ENCODE measurements at places on chromosomes 6 and 20. TPM values are rescaled to one million over a fixed set of nuclear protein-coding genes. Genes with fewer than 3 reads are reported as not detected.

GRCh38 chr6:77740380-77740779 is 87.5 kb downstream of the MEI4 start:
- no peak for DNase-seq

GRCh38 chr6:105204768-105205167 is 25.0 kb upstream of the POPDC3 start:
- DNase-seq = no peak

DNA sequence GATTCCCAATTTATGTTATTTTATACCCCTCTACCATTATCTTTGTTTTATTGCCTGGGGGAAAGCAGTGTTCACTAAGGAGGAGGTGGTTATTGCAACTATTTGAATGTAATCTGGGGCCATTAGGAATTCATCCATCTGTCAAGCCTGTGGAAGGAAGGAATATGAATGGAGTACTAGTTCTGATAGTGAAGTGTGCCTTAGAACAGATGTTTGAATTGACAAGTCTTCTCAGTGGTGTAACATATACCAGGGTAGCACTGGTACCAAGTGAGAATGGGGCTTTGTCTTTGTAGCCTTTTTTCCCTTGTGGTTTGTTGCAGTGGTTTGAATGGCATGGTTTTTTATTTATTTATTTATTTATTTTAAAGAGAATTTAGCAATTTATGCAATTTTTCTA is 27.9 kb upstream of the HDAC2 start:
- DNase-seq = no peak

- DNase-seq = no peak
These were observed 9.2 kb upstream of the ELOVL2 start for GRCh38 chr6:11053307-11053706.

- DNase-seq = no peak
These were observed 284.0 kb upstream of the RUNX2 start for GRCh38 chr6:45044086-45044485.

DNA sequence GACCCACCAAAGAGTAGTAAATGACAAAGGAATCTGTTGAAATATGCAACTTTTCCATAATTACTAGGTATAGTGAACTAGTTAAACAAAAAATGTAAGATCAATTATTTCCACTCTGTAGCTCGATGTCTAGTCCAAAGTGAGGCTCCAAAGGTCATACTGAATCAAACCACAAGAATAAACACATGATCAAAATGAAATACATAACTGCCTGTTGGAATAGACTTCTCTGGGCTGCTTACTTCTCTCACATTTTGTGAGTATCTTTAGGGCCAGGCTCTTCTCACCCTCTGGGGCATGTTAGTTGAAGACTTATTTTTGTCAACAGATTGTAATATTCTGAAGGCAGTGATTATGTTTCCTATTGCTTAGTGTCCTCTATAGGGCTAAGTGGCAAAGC is 103.7 kb upstream of the TMEM170B start:
- no peak for DNase-seq

DNA sequence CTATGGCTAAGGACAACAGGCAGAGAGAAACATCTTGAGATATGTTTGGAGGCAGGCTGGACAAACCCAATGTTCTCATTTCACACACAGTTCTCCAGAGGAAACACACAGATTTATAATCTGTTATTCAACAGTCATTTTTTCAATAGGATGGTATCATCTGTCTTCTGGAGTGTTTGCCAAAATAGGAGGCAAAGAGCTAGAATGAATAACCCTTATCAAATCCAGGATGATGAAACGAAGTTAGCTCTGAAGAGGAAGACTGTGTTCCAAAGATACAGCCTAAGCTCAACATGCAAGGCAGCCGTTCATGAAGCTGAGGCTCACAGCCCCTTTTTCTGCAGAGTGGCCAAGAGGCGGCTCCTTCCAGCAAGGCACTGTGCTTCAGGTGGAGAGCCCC is 70.8 kb downstream of the PPP1R3G start:
- DNase-seq = no peak

- DNase-seq = no peak
These were observed 53.6 kb upstream of the FRMD1 start for GRCh38 chr6:168132531-168133167.

DNA sequence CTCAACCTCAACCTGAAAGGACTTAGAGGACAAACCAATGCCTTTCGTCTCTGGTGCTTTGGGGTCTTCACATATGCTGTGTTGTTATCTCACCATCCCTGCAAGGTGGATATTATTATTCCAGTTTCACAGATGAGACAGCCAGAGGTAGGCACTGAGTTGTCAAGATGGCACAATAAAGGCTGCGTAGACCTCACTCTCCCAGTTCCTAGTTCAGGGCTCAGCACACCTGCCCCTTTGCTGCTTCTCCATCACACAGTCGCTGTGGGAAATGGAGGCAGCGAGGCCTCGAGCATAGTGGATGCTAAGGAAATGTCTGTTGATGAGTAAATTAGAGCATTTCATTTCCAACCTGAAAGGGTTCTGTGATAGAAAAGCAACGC is 22.0 kb downstream of the FOXP4 start:
- no peak for DNase-seq

GRCh38 chr20:46332373-46333160 is 24.3 kb upstream of the CDH22 start:
- no peak for DNase-seq

- no peak for DNase-seq
These were observed 115.1 kb downstream of the QKI start for GRCh38 chr6:163529605-163530004.

DNA sequence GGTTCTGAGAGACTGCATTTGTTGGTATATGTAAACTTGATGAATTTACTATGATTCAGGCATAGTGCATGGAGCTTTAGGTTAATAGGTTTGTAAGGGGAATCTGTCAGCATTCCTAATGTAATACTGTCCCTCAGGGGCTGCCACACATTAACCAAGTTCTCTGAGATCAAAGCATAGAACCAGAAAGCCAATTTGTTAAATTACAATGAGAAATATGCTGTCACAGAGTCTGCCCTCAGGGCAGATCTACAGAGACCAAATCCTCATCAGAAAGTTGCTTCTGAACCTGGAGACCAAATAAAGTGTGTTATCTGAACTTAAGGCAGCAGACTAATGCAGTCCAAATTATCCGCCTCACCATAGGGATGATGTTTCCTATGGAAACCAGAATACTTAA is 250.8 kb upstream of the HTR1E start:
- no peak for DNase-seq

DNA sequence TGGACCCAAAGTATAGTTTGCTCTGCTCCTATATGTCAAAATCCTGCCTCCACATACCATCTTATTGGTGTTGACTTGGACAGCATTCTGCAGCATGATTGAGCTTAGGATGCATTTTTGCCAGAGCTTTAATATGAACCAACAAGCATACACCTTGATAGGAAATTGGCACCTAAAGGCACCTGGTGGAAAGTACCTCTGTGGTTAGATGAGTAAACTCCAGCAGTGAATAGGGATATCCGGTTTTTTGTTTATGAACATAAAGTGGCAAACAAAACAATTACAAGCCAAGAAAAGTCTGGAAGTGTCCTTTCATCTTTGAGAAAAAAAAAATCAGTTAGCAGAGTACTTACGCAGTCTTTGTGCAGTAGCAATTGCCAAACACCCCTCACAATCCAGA is 6.2 kb upstream of the CYP24A1 start:
- no peak for DNase-seq

- no peak for DNase-seq
These were observed 12.5 kb downstream of the TRIM26 start for GRCh38 chr6:30200551-30201281.

- no peak for DNase-seq
These were observed 2.7 kb downstream of the SRF start for GRCh38 chr6:43173591-43174262.

DDX43 gene
- total RNA-seq = 0.89 TPM

DLK2 gene
- 0.45 TPM for total RNA-seq

AP5S1 gene
- 8.4 TPM for total RNA-seq

ZBTB2 gene
- total RNA-seq = 13.2 TPM

SRC gene
- 23.7 TPM for total RNA-seq

Measured in sciatic nerve (tissue), 2 donors.